Ascending aorta (tissue), 2 donors: ENCODE measurements at places on chromosomes 7 and 10. TPM values are rescaled to one million over a fixed set of nuclear protein-coding genes. Genes with fewer than 3 reads are reported as not detected.

DNA sequence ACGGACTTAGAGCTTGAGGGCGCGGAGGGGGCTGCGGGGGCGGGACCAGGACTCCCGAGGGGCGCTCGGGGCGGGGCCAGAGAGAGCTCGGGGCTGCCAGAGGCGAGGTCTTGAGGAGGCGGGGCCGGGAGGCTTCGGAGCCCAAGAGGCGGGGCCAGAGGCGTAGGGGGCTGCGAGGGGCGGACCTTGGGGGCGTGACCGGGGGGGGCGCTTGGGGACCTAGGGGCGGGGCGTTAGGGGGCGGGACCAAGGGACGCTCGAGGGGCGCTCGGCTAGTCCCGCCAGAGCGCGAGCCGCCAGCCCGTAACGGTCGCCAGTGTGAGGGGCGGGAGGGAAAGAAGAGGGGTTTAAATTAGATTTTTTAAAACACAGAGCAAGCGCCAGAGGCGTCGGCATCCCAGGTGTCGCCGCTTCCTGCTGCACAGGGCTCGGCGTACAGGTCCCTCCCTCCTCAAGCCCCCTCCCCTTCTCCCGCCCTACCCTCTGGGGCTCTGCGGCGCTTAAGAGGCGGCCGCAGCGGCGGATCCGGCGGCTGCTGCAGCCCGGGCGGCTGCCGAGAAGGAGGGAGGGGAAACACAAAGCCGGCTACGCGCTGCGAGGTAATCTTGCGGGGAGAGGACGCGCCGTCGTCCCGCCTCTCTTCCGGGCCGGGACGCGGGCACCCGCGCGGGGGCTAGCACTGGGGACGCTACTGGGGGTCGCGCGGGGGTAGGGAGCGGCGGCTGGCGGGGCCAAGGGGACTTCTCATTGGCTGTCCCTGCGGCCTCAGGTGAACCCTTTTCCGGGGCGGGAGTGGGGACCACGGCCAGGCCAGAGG is at the start of gene ADD3:
Gene ADD3 (plus strand): TSS at position 284 of the 817 bp plus-strand sequence. CDS start 92,670 bp downstream, outside the sequence.
- no peaks in the 10 kb centered on the region for H3K27me3 ChIP-seq
- H3K36me3 ChIP-seq: no peaks in the 10 kb centered on the region
- peak within 1 kb of the TSS; percentile 68 for H3K4me3 ChIP-seq
- DNase-seq: peak; percentile 97
- H3K4me1 ChIP-seq: peaks cover 15% of the 10 kb centered on the region
- H3K27ac ChIP-seq: peak within 1 kb of the TSS; percentile 99

DNA sequence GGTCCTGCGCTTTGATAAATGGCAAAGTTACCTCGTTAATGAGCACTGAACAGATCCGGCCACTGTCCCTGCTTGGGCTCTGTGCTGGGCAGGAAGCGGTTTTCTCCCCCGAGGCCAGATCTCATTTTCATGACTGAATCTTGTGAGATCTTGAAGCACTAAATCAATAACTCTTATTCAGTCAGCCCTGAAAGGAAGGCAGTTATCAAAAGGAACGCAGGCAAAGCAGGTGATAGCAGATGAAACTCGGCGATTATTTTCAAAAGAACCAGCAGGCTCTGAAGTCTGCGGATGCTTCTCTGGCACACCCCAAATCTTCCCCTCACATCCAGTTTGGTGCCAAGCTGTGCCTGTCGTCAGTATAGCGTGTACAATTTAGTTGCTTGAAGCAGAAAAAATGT is 228.7 kb downstream of the BAMBI start:
- no peak for DNase-seq

DNA sequence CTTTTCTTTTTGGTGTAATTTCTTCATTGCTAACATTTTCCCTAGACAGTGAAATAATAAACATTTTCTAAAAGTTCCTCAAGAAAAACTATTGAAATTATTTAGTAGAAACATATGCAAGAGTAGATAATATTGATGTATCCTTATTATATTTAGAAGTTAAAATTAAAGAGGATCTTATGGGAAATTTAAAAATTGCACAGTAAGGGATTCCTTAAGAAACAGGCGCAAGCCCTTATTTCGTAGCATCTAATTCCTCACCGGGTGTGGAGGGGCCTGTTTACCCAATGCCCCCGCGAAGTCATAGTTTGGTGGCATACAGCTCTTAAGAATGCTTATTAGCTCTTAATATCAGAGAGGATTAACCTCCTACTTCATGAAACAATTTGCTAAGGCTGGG is 467.1 kb downstream of the DNAJB6 start:
- no peaks in the 10 kb centered on the region for H3K4me1 ChIP-seq
- no peak overlapping the region for H3K27ac ChIP-seq
- no peak overlapping the region for H3K4me3 ChIP-seq
- H3K36me3 ChIP-seq: no peaks in the 10 kb centered on the region

RNF133 gene
- not detected for total RNA-seq

DNA sequence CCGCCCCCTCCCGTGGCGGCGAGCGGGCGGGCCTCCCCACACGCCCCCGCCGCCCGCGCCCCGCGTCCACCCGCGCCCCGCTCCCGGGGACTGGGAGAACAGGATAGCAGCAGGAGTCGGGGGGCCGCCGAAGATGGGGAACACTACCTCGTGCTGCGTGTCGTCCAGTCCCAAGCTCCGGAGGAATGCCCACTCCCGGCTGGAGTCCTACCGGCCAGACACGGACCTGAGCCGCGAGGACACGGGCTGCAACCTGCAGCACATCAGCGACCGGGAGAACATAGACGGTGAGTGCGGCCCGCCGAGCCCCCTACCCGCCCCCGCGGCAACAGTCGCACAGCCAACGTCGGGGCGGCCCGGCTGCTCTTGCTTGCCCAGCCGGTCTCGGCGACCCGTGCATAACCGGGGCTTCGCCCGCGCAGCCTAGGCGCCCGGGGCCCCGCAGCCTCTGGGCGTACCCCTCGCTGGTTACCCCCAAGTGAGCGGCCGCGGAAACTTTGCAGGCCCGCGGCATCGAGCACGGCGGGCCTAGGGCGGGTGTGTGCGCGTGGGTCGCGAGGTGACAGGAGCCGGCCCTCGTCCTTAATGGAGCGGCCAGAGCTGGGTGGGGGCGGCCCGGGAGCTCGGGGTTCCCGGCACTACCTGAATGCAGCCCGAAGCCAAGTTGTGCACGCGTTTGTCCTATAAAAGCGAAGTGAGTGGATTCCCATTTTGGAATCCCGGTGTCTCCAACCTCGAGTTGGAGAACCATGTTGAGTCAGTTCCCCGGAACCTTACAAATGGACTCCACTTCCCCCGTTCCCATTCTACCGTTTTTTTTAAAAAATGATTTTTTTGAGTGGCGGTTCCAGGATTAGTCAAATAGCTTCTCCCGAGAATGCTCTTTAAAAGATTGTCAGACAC is 863 bp downstream of the CCNY start:
- H3K27me3 ChIP-seq: no peaks in the 10 kb centered on the region
- peak overlapping the region; percentile 65 for H3K4me3 ChIP-seq
- H3K36me3 ChIP-seq: no peaks in the 10 kb centered on the region
- H3K27ac ChIP-seq: peak overlapping the region; percentile 70
